ENCODE measurements at places on chromosomes 7 and 10. TPM values are rescaled to one million over a fixed set of nuclear protein-coding genes. Genes with fewer than 3 reads are reported as not detected.
A peak's percentile ranks its signal among the peaks of the same experiment; 100 is the strongest.

The SLC26A5 gene
- not detected for polyA plus RNA-seq

The GDF2 gene
- not detected for polyA plus RNA-seq

The SEMA4G gene
- polyA plus RNA-seq, result 2.3 TPM

The NEUROD6 gene
- not detected for polyA plus RNA-seq

The EPHB6 gene
- polyA plus RNA-seq, result 0.95 TPM

The HTR5A gene
- not detected for polyA plus RNA-seq

DNA sequence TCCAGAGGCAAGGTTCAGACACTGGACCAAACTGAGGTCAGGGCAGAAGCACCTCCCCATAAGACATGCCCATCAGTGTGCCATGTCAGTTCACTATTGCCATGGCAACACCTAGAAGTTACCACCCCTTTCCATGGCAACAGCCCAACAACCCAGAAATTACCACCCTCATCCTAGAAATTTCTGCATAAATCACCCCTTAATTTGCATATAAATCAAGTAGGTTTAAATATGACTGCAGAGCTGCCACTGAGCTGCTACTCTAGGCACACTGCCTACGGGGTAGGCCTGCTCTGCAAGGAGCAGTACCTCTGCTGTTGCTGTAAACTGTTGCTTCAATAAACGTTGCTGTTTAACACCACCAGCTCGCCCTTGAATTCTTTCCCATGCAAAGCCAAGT, 12.7 kb downstream of the STEAP2 start:
- no peak for DNase-seq

GRCh38 chr7:77441046-77441445, 24.9 kb upstream of the GSAP start:
- DNase-seq, result no peak

- DNase-seq, result no peak
These were observed 51.4 kb upstream of the LYZL2 start for GRCh38 chr10:30680908-30681307.

DNA sequence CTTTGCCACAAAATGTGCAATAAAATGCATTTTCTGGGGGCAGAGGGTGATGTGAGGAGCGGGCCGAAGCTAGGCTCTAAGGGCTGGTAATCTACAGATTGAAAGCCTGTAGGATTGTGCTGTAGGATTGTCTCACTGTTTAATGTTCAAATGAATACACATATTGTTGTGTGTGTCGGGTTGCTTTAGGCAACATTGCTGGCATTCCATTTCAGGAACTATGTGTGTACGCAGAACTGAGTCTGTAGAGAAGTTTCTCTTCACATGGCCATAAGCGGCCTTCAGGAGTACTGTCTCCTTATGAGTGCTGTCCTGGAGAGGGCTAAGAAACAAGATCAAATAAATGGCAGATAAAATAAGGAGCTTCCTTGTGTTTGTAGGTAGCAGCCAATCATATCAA, 540.2 kb downstream of the GATA3 start:
- DNase-seq, result peak; percentile 66

DNA sequence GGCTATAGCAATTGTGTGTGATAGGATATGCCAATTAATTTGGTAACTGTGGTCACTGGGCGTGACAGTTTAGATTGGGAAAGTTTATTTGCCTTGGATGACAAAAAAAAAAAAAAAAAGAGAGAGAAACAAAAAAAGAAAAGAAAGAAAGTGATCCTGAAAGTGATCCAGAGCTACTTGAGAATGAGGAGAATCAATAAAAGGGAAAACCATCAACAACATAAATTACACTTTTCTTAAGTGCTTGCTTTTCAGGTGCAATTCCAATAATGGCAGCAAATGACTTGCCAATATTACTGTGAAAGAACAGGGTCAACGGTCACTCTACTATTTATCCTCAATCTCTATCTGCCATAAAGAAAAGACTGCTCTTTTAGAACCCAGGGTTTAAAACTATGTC, 191.8 kb upstream of the SEMA3C start:
- no peak for DNase-seq

- no peak for DNase-seq
These were observed 106.2 kb downstream of the KAT6B start for GRCh38 chr10:74932648-74933047.

- peak; percentile 14 for DNase-seq
These were observed 866.3 kb upstream of the LRRN3 start for GRCh38 chr7:110224643-110225042.

- no peak for DNase-seq
These were observed 83.7 kb downstream of the VPS50 start for GRCh38 chr7:93315896-93316295.

GRCh38 chr7:25906003-25906402, 246.0 kb upstream of the NFE2L3 start:
- no peak for DNase-seq

DNA sequence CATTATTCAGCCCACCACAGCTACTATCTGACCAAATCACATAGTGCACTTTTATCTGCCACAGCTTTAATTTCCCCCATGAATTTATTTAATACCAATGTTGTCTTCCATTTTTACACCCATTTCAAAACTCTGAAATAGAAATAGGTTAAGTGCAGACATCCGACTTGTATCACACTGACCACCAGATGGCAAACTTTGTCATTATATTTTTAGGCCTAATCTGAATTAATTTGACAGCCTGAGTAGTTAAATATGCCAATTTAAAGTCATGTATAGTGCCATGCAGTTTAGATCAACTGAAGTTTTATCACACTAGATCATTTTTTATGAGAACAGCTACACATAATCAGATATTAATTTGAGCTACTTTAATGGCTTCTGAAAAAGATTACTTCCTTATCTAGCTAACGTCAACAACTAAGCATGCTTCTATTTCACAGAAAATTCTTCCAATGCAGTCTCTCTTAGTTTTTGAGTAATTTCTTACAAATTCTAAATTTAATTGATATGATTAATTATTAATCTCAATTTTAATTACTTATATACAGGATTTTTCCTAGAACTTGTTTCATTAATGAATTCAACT, 566.4 kb downstream of the GFRA1 start:
- peak; percentile 1 for DNase-seq

DNA sequence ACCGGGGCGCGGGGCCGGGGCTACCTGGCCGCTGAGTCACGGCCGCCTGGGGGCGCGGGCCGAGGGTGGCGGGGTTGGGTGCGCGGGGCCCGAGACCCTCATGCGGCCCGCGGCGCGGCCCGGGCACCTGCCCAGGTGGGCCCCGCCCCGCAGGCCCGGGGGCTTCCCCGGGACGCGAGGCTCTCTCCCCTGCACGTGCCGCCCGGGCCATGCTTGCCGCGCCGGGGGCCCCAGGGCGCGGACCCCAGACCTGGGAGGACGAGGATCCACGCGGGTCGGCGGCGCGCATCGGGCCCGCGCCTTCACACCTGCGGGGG, 402 bp downstream of the MAFK start:
- no peak for DNase-seq

GRCh38 chr10:21495002-21495751, 30.3 kb downstream of the SKIDA1 start:
- DNase-seq, result no peak

All from mammary epithelial cell (primary cell).